Chondrocyte (in vitro differentiated cells): ENCODE measurements at places on chromosomes 11 and 22. TPM values are rescaled to one million over a fixed set of nuclear protein-coding genes. Genes with fewer than 3 reads are reported as not detected.

RPS13 gene
- total RNA-seq = 633 to 798 TPM (median 644 TPM) in 3 replicates

OPCML gene
- total RNA-seq = 0.73 to 3.3 TPM (median 2.7 TPM) in 3 replicates

ENTHD1 gene
- total RNA-seq = not detected in 3 replicates

HBB gene
- not detected in 3 replicates for total RNA-seq

OTOG gene
- 0.08 to 0.82 TPM in 2 of 3 replicates, not detected in the other for total RNA-seq

DNA sequence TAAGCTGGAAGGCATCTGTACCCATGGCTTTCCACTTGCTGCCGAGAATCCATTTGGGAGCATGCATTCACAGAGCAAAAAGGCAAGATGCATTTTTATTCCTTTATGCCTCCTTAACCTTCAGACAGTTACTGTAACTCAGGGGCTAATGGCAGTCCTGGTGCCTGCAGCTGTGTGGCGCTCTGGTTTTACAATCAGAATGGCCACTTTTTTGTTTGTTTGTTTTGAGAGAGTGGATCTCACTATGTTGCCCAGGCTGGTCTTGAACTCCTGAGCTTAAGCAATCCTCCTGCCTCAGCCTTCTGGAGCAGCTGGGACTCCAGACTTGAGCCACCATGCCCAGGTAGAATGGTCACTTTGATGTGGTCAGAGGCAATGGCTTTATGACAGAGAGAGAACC lies 101.8 kb downstream of the NAV2 start:
- no peak for DNase-seq

DNA sequence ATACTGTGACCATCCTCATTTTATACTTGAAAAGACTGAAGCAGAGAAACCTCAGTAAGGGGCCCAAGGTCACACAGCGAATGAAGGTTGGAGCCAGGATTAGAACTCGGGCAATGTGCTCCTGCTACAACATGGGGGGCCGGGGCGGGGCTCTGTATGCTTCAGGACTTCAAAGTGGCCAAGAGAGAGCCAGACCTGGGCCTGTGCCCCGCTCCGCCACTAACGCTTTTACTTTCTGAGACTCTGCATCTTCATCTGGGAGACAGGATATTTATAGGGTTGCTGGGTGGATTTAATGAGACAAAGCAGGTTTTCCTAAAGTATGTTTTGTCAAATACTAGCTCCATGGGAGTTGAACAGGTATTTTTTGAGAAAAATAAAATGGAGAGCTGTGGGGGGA lies 33.9 kb upstream of the LYVE1 start:
- DNase-seq = no peak

DNA sequence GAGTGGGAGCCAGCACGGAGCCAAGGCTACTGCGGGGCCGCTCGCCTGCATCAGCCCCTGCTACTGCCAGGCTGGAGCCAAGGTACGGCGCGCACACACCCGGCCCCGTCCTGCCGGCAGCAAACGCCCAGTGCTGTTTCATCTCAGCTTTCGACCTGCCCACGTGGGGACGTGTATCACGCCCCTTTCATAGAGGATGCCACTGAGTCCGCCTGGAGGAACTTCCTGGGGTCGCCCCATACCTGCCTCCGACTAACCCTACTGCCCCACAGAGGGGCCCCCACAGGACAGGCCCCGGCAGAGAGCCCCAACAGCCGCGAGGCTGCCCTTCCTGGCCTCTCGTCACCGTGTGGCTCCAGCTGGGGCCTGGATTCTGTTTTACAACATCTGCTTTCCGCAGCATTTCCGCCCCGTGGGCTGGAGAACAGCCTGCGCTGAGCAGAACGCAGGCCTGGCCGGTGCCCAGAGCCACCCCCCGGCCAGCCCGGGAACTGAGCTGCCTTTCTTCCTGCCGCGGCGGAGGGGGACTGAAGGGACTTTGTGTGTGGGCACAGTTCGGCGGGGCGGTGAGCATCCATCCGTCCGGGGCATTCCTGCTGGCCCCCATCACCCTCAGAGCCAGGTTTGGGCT lies 22.9 kb upstream of the ARHGAP8 start:
- no peak for DNase-seq

DNA sequence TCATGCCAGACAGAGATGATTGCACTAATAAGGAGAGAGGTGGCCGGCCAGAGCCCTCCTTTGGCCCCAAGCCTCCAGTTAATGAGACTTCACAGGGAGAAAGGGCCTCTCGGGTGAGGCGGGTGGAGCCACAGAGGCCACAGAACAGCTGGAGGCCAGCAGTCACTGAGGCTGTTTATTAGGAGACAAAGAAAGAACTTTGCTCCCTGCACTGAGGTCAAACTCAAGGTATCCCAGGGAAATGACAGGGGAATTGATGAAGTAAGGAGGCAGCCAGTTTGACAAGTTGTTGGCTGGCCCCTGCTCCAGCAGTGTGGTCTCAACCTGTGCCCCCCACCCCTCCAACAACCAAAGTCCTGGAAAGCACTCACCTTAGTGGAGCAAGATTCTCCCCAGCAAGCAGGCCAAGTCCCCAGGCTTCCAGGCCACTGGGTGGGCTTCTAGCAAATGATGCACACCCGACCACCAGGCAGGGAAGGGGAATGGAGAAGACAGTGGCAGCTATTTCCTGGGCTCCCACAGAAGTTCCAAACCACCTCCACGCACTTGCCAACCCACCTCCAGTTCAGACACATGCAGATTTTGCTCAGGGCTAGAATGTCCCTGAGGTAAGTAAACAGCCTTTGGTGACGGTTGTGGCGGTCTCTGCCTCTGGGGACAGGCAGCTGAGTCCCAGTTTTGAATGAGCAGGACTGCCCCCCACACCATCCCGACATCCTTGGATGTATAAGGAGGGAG lies 53.2 kb downstream of the RPUSD4 start:
- no peak for DNase-seq

NNMT gene
- total RNA-seq = 354 to 375 TPM (median 370 TPM) in 3 replicates

GRCh38 chr11:70220920-70221319 lies 17.8 kb downstream of the FADD start:
- no peak for DNase-seq

DNA sequence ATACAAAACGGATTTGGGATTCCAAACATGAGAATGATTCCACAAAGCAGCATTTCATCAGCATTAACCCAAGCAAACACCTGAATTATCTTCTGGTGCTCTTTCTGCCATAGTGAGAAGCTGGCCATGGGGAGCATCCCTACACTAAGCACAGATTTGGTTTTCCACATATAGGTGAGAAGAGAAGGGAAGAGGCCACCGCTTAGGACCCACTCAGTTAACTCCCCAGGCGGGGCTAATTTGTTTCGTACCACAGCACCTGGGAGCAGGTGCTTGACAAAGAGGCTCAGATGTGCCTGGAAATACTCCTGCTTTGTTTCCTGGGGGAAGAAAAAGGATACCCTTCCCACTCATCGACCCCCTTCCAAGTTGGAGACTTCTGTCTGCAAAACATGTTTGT lies 64.2 kb downstream of the RAB30 start:
- DNase-seq = no peak

NFAM1 gene
- total RNA-seq = not detected in 3 replicates

- DNase-seq = no peak
These were observed 48.7 kb upstream of the GRIK4 start for GRCh38 chr11:120462825-120463224.

DNA sequence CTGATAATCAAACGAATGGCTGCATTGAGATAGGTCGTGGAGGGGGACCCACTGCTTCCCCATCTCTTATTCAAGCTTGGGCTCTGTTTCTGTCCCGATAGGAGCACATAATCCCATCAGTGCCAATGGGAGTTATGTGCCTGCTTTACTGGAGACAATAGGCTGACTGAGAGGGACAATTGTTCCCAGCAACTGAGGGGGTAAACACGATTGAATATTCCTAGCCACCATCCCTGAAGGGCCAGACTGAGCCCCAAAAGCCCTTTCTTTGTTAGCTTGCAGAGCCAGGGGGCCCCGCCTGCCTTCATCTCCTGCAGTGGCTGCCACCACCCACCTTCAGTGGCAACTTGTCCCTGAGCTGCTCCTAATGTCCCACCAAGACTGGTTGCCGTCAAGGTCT lies 172.8 kb upstream of the NAV2 start:
- DNase-seq = no peak

DNA sequence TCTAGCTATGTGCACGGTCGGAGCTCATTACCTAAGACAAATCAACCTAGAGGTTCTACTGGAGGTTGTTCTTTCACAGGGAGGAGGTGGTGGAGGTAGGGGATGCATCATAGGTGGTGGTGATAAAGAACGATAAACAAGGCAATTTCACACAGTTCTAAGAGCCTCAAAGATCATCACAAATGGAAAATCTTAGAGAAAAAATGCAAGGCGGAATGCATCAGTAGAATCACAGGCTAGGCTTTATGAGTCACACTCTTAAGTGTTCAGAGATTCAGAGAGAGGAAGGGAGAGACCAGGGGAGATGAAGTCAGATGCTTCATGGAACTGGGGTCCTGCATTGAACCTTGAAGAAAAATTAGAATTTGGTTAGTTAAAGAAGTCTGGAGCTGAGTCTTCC lies 58.3 kb downstream of the TMPRSS5 start:
- DNase-seq = no peak
